GM03348 (cell line): ENCODE measurements at places on chromosomes 3 and 15.

GRCh38 chr15:41934843-41935242 lies 37.5 kb downstream of the EHD4 start:
- no peak for DNase-seq

DNA sequence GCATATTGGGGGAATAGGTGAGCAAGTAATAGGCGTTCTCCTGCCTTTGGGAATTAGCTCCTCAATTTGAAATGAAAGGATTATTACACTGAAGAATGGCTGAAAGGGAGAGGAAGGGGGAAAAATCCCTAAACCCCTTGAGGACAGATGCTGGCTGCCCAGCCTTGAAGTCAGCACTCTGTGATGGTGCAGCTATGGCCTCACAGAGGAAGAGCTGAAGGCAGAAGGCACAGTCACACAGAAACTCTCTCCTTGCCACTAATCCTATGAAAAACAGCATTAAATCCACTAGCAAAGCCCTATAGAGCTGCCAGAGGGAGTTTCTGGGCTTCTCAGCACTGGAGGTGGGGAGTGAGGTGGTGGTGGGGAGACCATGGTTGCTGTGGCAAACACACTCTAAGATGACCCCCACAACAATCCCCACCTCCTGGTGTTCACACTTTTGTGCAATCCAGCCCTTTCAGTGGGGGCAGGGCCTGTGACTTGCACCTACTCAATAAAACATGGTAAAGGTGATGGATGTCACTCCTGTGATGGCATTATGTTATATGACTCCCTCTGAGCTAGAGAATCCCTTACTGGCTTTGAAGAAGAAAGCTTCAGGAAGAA lies 101.2 kb downstream of the RFTN1 start:
- DNase-seq: no peak

DNA sequence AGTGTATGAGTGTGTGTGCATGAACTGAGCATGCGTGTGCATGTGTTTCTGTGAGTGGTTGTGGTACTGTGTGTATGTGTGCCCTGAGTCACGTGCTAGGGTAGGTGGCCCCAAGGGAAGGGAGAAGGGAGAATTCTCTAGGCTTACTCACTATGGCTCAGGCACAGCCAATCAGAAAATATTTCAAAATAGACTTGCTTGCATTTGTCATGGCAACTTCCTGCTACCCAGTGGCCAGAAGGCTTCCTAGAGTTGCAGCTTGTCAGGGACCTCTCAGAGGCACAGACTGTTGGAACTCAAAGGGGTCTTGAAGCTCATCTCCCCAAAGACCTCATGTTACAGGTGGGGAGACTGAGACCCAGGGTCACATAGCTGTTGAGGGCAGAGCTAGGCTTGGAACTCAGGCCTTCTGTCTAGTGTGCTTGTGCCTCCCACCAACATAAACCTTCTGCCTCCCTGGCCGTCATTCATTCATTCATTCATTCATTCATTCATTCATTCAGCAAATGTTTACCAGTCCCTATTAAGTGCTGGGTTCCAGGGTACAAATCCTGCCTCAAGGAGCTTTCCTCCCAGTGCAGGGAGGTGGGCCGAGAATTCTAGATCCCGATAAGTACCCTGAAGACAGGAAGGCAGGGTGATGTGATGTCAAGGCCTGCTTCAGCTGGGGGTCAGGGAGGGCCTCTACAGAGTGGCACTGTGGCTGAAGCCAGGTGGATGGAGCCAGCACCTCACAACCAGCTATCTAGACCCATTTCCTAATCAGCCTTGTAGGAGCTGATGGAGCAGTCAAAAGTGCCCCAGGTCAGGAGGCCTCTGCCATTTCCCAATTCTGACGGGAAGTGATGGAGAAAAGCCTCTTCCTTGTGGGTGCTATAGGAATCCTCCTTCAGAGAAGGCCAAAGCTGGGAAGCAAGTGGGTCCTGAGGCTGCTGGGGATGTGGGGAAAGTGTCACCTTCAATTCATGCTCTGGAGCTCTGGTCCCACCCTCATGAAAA lies 10.9 kb upstream of the RFT1 start:
- peak; percentile 72 for DNase-seq

GRCh38 chr3:141271279-141272030 lies 39.8 kb downstream of the PXYLP1 start:
- DNase-seq: no peak

DNA sequence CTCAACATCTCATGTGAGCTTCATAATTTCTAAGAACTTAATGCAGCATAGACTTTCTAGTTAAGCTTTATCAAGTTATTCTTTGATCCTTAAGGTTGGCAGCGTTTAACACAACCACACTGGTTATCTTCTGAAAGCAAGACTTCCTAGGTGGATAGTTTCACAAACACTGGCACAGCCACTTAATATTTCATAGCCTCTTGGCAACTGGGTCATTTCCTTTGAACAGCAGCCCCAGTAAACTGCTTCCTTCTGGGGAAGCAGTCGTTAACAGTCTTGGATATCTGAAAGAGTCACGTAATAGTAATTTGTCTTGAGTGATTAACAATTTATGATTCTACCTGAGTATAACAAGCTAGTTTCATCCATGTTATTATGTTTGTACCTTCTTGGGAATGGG lies 45.9 kb upstream of the ABHD10 start:
- DNase-seq: no peak

DNA sequence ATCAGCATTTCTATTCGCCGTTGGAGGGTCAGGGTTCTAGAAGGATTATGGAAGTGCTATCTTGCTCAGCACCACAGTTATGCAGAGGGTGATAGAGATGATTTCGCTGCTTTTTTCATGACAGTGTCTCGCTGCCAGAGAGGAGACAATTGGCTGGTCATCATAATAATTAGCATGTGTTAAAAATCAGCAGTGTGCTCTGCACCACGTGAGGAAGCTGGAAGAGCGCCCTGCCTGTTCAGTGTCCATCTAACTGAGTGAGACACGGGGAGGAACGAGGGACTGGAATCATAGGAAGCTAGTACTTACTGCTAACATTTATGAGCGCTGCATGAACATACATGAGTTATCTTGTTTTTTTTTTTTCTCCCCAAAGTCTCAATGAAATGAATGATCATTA lies 116.2 kb upstream of the PLAAT1 start:
- no peak for DNase-seq

- no peak for DNase-seq
Measured at GRCh38 chr3:140626856-140627255, 51.0 kb upstream of the TRIM42 start.
